SJCRH30 (cell line): ENCODE measurements at places on chromosomes 4 and X.

GRCh38 chrX:47539860-47540259 is 21.1 kb upstream of the ARAF start:
- no peak for DNase-seq

GRCh38 chr4:114093221-114093715 is 113.8 kb upstream of the ARSJ start:
- no peak for DNase-seq

- DNase-seq = no peak
Observed at GRCh38 chr4:76029300-76029699, 6.0 kb upstream of the CXCL10 start.

DNA sequence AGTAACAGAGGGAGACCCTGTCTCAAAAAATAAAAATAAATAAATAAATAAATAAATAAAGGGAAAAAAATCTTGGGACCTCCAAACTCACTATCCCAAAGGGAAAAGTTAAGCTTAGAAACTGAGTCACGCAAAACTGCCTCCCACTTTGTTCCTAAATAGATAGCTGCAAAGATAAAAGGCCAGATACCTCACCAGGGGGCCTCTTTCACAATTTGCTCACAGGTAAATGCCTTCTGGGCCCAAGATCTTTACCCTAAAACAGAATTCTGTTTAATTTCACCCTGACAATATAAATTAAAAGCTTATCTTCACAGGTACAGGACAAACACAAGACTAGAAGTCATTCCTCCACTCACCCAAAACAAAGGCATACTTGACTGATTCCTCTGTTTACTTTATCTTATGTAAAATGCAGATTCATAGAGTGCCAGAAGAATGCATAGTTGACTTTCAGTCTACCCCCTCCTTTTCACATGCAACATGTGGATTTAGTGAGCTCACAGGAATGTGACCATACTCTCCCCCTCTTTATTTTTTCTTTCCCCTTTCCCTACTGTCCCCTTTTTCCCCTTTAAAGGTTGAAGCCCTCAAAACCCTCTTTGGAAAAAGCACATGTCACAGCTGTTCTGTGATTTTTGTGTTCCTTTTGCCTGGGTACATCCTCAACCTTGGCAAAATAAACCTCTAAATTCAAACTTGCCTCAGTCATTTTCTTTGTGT is 23.4 kb downstream of the ELF2 start:
- no peak for DNase-seq

GRCh38 chrX:120672841-120673530 is 43.1 kb upstream of the C1GALT1C1 start:
- no peak for DNase-seq

DNA sequence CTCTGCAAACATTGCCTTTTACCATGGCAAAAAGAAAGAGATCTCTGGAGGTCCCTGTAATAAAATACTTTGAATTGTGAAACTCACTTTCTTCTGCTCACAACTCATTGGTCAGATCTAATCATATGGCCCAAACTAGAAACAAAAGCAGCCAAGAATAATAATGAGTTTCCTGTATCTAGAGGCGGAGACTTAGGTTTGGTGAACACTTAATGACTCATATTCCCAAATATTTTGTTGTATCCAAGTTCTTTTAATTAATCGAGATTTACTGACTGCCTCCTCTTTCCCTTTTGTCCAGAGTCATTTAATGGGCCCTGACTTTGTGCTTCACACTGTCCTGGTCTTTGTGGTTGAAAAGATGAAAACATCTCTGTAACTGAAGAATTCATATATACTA is 190.6 kb downstream of the CCSER1 start:
- DNase-seq = no peak

- DNase-seq = no peak
Observed at GRCh38 chrX:49071877-49072711, 1.7 kb downstream of the PRAF2 start.

- no peak for DNase-seq
Observed at GRCh38 chr4:22762548-22762947, 69.8 kb downstream of the GBA3 start.

- DNase-seq = no peak
Observed at GRCh38 chr4:108324450-108324849, 155.7 kb upstream of the LEF1 start.
